Posterior cingulate gyrus (tissue), 11 donors: ENCODE measurements at places on chromosomes 6 and 20.

DNA sequence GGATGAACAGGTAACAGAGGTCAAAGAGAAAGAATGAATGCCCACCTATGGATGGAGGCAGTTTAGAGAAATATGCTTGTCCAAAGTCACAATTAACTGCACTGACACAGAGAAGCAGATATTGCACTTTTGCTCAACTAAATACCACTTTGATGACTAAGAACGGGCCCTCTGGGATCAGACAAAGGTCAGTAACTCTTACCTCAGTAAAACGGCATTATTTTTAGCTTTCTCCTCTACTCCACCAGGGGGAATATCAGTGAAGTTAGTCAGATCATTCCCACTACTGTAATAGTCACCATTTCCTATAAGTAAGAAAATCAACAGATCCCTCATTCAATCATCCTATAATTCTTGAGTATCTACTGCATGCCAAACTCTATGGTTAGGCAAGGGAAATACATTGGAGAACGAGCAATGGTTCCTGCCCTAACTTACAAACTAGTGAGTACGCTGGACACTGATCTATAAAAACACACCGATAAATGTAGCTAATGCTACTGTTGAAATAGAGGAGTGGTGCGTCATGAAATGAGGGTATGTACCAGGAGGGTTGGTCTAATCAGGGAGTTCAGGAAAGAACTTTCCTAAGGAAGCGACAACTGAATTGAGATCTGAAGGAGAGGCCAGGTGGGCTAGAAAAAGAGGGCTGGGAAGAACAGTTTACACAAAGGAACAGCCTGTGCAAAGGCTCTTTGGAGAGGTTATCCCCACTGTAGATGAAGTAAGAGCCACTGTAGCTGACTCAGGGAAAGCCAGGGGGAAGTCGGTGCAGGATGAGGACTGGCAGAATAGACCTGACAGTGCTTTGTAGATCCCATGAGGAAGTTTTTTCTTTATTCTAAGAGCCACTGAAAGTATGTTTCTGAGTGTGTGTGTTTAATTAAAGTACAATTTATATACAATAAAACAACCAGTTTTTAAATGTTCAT is 9.2 kb downstream of the ECI2 start:
- no peak for DNase-seq

DNA sequence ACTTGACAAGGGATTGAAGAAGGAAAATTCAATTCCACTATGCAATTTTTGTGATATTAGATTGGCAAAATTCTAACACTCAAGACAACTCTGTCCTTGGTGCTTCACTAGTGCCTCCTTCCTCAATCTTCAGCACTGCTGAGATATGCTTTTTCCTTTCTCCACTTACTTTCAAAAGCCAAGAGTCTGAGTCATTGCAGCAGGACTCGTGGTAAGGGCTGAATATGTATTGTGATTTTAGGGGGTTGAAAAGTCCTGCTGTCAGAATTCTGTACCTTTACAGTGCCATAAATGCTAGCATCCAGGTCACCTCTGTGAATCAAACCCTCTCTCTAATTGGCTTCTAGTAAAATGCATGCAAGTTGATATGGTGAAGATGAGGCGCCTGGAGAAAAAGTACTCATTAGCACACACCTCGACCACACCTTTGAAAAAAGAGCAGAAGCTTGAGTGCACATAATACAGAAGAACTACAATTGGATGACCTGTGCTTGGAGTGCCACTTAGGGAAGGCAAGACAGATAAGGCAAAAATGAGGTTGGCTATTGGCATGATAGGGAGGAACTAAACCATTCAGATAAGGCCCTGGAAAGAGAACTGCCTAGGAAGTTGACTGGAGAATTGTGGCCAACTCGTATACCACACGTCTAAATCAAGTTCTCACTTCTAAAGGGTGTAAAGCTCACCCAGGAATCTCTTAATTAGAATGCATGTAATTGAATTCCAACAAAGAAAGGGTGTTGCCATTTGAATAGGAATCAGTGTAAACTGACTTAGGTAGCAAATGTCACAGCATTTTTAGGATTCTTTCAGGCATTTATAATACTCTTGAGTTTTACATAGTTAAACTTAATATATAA is 43.6 kb upstream of the FAM83B start:
- no peak for DNase-seq

DNA sequence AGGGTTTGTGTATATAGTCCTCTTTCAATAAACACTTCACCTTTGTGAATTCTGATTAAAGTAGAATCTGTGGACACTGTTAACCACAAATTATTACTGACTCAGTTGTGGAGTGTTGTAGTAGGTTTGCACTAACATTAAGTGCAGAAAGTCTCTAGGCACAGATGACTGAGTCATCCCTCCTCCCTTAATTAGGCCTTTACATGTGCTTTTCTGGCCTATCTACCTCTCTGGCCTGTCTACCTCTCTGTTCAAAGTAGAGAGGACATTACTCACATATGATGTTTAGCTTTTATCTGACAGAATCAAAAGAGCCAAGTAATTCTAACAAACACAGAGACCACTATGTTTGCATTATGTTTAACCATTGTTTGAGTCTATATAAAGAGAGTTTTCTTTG is 783.0 kb downstream of the TENT5A start:
- DNase-seq, result no peak

GRCh38 chr6:115922971-115923370 is 137.7 kb downstream of the FRK start:
- DNase-seq, result no peak

DNA sequence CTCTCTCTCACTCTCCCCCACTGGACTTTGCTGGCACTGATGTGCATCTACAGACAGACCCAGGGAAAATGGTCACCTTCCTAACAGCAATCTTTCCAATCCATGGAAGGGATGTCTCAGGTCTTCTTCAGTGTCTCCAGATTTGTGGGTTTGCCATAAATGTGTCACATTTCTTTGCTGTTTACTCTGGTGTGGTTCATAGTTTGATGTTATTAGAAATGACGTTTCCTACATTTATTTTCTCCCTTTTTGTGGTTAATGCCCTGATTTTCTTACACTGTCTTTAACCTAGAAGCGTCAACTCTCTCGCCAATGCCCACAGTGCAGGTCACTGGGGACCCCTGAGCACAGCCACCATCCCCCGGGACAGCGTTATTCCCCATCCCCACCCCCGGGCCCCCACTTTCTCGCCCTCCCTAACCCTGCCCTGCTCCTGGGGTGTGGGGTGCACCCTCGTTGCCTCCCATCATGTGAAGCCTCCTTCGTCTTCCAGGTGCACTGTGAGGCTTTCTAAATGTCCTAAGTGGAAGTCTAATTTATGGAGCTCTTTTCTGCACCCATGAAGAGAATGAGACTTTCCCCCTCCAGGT is 86.5 kb downstream of the YTHDF1 start:
- DNase-seq, result no peak

DNA sequence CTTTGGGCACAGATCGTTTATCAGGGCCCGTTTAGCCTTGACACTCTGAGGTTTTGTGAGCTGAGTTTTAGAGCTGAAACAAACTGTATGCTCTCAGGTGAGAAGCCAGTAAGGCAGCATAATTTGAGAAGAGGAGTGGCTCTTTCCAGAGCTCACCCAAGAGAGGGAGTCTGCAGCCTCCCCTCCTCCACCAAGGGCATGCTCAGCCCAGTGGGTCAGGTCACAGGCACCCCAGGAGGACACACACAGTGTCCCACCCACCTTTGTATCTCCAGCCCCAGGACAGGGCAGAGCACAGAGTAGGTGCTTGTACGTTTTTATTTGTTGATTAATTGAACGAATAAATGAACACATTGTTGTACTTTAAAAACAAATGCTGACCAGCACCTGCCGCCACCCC is 3.4 kb downstream of the TSPO2 start:
- DNase-seq, result no peak

DNA sequence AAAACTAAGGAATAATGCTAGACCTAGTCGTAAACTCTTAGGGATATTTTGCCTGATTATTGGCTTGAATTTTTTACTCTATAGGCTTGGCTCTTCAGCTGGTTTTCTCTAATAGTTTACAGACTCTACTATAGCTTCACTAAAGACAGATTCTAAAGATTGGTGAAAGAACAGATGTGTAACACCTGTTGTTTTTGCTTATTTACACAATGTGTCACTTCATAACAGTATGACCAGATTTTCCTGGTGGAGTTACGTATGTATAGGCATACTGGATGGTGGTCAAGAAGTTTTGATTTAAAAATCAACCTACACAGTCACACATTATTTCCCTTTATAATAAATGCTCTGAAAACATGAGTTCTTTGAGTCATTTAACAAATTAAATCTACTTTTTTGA is 4.8 kb downstream of the COL19A1 start:
- DNase-seq, result no peak

GRCh38 chr6:122648726-122649125 is 38.5 kb downstream of the PKIB start:
- no peak for DNase-seq

- no peak for DNase-seq
Measured at GRCh38 chr6:151026041-151026663, 160.7 kb downstream of the MTHFD1L start.
